ENCODE measurements at places on chromosomes 1 and 21. TPM values are rescaled to one million over a fixed set of nuclear protein-coding genes. Genes with fewer than 3 reads are reported as not detected.

GRCh38 chr1:153544453-153545066 is 1.0 kb downstream of the S100A4 start:
- peaks cover 74% of the 10 kb centered on the region for H3K4me1 ChIP-seq
- H3K27me3 ChIP-seq, result no peaks in the 10 kb centered on the region
- peak overlapping the region; percentile 90 for H3K27ac ChIP-seq
- DNase-seq, result no peak
- no peaks in the 10 kb centered on the region for H3K36me3 ChIP-seq

DNA sequence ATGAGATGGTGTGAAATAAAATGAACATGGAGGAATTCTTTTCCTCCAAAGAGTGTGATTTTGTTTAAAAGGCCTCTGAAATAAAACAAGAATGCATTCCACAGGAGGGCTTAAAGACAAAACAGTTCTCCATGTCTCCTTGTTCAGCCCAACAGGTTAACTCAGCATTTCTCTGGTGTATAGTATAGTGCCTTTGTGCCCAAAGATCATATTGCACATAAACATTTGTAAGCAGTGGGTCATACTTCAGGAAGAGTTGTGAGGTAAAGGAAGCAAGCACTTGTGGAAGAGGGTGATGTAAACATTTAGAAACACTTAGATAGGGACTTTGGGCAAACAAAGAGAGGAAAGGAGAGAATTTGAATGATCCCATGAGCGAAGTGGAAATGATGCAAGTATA is 433.9 kb downstream of the SIPA1L2 start:
- no peaks in the 10 kb centered on the region for H3K27me3 ChIP-seq
- DNase-seq, result no peak
- no peaks in the 10 kb centered on the region for H3K36me3 ChIP-seq
- H3K4me1 ChIP-seq, result no peaks in the 10 kb centered on the region

The NBPF12 gene
- total RNA-seq, result 2.5 TPM

The CDKN2C gene
- total RNA-seq, result 12.8 TPM

The GPR25 gene
- total RNA-seq, result not detected

The MYOC gene
- 1.0 TPM for total RNA-seq

The ZFYVE9 gene
- 17.9 TPM for total RNA-seq

DNA sequence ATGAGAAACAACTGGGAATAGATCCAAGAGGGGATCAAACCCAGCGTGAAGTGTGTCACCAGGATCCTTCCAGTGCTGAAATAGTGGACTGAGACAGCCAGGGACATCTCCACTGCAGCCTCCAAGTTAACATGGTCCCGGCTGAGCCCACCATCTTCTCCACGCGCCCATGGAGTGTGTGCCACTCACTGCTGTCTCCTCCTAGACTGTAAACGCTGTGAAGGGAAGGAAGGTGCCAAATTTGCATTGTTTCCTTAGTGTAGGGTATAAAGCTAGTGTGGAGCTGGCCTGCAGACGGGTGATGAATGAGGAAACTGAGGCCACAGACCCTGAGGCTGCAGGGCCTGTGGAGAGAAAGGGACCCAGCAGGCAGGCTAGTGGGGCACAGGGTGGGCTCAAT is 183.6 kb downstream of the FOXD2 start:
- no peak for DNase-seq
- H3K4me3 ChIP-seq, result no peak overlapping the region
- no peaks in the 10 kb centered on the region for H3K36me3 ChIP-seq
- no peaks in the 10 kb centered on the region for H3K4me1 ChIP-seq

The IL24 gene
- not detected for total RNA-seq

DNA sequence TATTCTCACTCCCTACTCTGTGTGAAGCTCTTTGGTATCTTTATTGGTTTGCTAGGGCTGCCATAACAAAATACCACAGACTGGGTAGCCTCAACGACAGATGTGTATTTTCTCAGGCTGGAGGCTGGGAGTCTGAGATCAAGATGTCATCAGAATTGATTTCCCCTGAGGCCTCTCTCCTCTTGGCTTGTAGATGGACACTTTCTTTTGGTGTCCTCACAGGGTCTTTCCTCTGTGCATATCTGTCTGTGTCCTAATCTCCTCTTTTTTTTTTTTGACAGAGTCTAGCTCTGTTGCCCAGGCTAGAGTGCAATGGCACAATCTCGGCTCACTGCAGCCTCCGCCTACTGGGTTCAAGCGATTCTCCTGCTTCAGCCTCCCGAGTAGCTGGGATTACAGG is 71.4 kb upstream of the KCNJ6 start:
- H3K4me3 ChIP-seq, result no peak overlapping the region
- no peaks in the 10 kb centered on the region for H3K36me3 ChIP-seq

- H3K27me3 ChIP-seq, result no peaks in the 10 kb centered on the region
- DNase-seq, result no peak
- peaks cover 13% of the 10 kb centered on the region for H3K4me1 ChIP-seq
- H3K4me3 ChIP-seq, result no peak overlapping the region
- no peak overlapping the region for H3K27ac ChIP-seq
Measured at GRCh38 chr1:88973520-88974137, 18.8 kb downstream of the KYAT3 start.

GRCh38 chr1:109151146-109151990 is 37.5 kb downstream of the ELAPOR1 start:
- peak; percentile 47 for DNase-seq
- peak overlapping the region; percentile 72 for H3K27ac ChIP-seq
- no peaks in the 10 kb centered on the region for H3K27me3 ChIP-seq
- H3K4me3 ChIP-seq, result no peak overlapping the region

GRCh38 chr1:62912028-62912638 is 128.2 kb downstream of the ATG4C start:
- peaks cover 45% of the 10 kb centered on the region for H3K27me3 ChIP-seq
- H3K4me1 ChIP-seq, result no peaks in the 10 kb centered on the region
- H3K27ac ChIP-seq, result no peak overlapping the region
- no peak overlapping the region for H3K4me3 ChIP-seq
- no peak for DNase-seq
- no peaks in the 10 kb centered on the region for H3K36me3 ChIP-seq

Data from left ventricle myocardium inferior (tissue), 1 donor.